ENCODE measurements at places on chromosomes 6 and 20.

DNA sequence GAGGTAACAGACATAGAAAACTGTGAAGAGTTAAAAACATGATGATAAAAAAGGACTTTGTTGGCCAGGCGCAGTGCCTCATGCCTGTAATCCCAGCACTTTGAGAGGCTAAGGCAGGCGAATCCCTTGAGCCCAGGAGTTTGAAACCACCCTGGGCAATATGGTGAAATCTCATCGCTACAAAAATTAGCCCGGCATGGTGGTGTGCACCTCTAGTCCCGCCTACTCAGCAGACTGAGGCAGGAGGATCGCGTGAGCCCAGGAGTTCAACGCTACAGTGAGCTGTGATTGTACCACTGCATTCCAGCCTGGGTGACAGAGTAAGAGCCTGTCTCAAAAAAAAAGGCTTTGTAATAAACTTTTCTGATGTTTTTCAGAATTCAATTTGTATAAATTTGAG is 60.1 kb downstream of the GFOD1 start:
- DNase-seq: no peak

GRCh38 chr6:119985952-119986736 is 636.6 kb upstream of the MAN1A1 start:
- no peak for DNase-seq

DNA sequence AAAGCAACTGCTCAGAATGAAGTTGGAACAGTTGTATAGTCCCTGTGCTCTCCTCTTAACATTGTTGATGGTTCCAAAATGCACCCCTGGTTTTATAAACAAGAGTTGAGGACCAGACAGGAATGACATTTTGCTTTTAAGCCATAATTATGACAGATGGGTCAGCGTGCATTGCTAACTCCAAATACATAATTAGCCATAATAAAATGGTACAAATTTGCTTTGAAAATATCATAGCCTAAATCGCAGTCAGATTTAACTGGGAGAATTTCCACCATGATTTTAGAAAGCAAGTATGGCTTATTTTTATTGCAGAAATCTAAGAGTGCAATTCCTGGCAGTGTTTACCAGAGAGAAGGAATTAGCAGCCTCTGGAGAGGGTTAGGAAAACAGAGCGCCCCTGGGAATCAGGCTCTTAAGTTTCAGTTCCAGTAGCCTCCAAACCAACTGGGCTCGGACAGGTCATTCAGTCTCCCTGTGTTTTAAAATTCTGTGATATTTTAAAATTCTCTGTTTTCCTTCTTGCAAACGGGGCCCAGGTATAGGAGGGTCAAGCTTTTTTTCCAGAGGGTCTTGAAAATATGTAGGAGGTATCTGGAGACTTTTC is 302.3 kb downstream of the TBC1D7 start:
- DNase-seq: no peak

- DNase-seq: no peak
Measured at GRCh38 chr6:73854998-73855718, 159.2 kb downstream of the CD109 start.

DNA sequence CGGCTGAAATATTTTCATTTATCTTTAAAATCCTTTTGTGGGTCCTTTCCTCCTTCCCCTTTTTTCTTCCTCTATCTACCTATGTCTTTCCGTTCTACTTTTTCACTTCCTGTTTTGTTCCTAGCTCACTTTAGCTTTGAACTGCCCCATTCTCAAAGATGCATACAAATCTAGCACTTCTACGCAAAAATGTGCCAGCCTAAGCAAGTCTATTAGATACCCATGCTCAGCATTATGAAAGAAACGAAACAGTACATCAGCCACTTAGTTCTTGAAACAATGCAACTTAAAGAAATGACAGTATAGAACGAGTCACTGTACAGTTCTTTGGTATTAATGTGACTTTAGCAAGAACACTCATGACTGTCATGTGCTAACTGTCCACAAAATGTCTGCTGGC is 47.3 kb upstream of the MARCKS start:
- no peak for DNase-seq

GRCh38 chr20:62359491-62360121 is 7.5 kb downstream of the LAMA5 start:
- DNase-seq: no peak

- no peak for DNase-seq
Measured at GRCh38 chr6:22113026-22113766, 183.6 kb downstream of the PRL start.

GRCh38 chr20:40849456-40849855 is 160.4 kb upstream of the MAFB start:
- no peak for DNase-seq

DNA sequence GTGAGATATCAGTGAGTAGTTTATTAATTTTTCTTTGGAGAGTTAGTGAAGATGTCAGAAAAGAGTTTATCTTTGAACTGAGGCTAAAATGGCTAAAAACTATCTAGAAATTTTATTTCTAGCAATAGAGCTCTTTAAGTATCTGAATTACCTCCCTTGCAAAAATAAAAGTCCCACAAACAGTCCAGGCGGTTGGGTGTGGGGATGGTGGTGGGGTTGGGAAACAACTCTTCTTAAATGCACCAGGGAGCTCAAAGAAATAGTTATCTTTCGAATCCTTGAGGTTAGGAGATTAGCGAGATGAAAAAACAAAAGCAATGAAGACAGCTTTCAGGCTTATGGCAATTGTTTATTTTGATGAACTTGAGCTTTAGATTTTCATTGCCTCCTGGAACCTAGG is 1299.1 kb upstream of the ADGRB3 start:
- DNase-seq: no peak

DNA sequence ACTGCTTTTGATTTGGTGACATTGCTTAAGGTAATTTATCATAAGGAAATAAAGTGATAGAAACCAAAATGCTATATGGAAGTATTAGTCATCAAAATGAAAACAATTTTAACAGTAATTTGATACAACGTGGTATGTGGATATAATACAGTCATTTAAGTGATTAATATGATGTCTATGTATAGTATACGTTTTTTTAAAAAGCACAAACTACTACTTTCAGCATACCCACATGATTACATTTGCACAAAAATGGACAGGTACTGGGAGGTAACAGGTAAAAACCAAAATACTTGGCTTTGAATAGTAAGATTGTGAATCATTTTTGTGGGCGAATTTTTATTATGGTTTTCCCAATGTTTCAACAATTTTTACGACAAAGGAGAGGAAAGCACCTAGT is 97.6 kb downstream of the OGFRL1 start:
- DNase-seq: no peak

DNA sequence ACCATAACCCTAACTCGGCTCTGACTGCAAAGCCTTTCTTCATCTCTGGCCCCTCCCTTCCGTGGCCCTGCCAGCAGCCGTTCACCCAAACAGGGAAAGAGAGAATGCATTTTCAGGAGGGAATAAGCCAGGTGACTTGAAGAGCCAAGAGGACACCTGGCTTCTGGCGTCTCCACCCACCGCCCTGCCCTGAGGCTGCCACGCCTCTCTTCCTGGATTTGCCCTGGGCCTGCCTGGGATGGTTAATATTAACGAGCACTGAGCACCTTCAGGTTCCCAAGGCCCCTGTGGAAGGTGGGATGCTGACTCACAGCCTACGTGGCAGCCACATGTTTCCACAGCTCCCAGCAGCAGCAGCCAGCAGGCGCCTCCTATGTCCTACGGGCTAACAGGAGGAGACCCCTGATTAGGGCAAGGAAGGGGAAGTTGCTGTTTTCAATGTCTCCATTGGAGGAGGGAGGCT is 138.0 kb upstream of the RREB1 start:
- DNase-seq: no peak

GRCh38 chr6:115441651-115442050 is 619.0 kb downstream of the FRK start:
- no peak for DNase-seq

All from activated naive CD4-positive, alpha-beta T cell treated with anti-CD3 and anti-CD28 coated beads, Interleukin-2, amount 50 U/mL, for 72 hours (primary cell).